ENCODE measurements at places on chromosomes 5 and 9.

- no peak for DNase-seq
Measured at GRCh38 chr5:142671266-142671665, 14.6 kb downstream of the FGF1 start.

DNA sequence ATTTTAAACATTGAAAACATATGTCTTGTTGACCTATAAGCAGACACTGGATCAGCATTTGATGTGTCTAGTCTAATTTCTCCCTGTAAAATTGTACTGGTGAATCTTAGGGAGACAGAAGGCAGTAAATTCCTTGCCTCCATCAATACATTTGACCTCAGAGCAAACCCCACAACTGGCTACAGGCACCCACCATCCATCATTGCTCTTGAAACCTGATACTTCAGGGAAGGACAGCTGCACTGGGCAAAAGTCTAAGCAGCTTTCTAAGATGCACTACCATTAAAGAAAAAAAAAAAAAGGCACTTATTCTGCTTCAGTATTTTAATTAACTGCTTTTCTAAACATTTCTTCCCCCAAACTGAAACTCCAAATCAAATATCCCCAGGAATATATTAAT, 1051.3 kb upstream of the DMAC1 start:
- no peak for DNase-seq

DNA sequence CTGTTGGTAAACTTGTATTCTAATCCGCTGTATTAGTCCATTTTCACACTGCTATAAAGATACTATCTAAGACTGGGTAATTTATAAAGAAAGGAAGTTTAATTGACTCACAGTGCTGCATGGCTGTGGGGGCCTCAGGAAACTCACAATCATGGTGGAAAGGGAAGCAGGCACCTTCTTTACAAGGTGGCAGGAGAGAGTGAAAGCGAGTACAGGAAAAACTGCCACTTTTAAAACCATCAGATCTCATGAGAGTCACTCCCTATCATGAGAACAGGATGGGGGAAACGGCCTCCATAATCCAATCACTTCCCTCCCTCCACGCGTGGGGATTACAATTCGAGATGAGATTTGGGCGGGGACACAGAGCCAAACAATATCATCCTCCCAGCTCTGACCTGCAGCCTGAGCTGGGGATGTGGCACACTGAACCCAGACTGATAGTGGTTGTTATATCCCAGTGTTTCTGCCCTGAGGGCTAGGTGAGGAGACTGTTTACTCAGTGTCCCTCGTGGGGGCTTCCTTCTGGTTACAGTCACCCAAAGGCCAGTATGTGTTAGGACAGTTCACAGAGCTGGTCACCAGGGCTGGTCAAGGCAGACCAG, 488.3 kb downstream of the KDM4C start:
- no peak for DNase-seq

- DNase-seq, result no peak
Measured at GRCh38 chr5:139138809-139139208, 59.4 kb downstream of the SIL1 start.

GRCh38 chr9:99358668-99359067, 136.6 kb downstream of the SEC61B start:
- no peak for DNase-seq

DNA sequence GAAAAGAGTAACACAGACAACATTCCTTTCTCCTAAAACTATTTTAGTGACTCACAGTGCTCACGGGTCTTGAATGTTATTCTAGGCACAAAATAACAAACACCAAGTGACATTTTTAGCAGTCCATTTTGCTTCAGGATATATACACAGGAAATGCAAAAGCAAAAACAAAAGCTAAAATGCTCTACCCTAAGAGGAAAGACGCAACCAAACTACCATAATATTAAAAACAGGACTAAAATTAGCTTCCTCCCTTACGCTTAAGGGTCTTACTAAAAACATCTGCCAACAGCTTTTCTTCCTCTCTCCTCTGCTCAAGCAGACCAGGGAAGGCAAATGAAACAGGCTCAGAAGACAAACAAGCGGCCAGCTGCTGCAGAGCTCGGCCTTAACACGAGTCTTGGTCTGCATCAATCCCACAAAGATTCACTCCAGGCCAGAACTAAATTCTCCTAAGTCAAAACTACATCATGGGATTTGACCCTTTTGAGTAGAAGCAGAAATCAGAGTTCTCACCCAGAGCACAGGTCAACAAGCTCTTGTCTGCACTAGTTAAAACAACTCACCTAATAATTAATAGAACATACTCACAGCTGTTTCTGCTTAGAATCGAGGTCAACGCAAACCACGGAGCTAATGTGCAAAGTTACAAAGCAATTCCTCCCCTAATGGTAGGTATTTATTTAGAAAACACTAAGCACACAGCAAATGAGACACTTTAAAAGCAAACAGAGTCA, 62.3 kb downstream of the RAPGEF1 start:
- no peak for DNase-seq

GRCh38 chr9:98867429-98868168, 60.1 kb downstream of the GALNT12 start:
- DNase-seq, result no peak

Measured in stimulated activated CD4-positive, alpha-beta T cell treated with anti-CD3 and anti-CD28 coated beads, Interleukin-1b, Interleukin-23, amount 100 ng/mL, for 48 hours (primary cell).